ENCODE measurements at places on chromosomes 3 and 15. TPM values are rescaled to one million over a fixed set of nuclear protein-coding genes. Genes with fewer than 3 reads are reported as not detected.

DNA sequence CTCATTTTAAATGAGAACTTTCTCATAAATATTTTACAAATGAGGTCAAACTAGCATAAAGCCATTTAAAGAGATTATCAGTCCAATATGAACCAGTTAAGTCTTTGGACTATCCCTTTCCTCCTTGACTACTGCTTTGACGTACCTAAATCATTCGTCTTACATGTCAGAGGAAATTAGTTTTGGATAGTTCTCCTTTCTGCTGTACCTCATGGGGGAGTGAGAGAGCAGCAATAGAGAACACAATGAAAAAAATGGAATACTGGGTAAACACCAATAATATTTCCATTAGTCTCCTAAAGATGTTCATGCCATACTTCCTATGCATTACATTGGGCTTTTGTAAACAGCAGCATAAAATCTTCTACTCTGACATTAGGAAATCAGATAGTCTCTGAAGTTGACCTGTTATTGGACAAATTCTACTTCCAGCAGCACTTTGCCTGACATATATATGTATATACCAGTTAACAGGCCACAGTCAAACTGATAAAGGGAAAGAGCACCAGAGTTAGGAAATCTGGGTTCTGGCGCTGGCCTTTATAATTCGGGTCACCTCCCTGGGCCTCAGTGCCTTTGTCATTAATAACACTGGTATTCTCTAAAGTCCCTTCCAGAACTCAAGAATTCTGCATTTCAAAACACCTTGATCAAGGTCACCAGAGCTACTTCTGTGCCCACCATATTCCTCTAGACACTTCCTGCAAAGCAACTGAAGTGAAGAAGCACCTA lies 26.8 kb downstream of the TIMMDC1 start:
- no peak overlapping the region for H3K27ac ChIP-seq
- DNase-seq: no peak
- H3K36me3 ChIP-seq: no peaks in the 10 kb centered on the region

DNA sequence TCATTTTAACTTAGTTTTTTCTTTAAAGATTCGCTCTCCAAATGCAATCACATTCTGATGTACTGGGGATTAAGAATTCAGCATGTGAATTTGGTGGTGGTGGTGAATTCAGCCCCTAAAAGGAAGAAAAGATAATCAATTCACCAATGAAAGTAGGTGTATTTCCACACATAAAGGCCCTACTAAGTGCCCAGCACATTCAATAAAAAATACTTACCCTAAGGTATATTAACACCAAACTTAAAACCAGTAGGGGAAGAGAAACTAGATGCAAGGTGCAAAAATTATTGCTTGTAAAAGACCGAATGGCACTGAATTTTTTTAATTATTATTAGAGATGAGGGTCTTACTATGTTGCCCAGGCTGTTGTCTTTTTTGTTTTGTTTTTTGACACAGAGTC lies 16.8 kb upstream of the SUCNR1 start:
- H3K27ac ChIP-seq: no peak overlapping the region
- H3K27me3 ChIP-seq: no peaks in the 10 kb centered on the region
- H3K36me3 ChIP-seq: no peaks in the 10 kb centered on the region
- DNase-seq: no peak
- no peak overlapping the region for H3K4me3 ChIP-seq

DNA sequence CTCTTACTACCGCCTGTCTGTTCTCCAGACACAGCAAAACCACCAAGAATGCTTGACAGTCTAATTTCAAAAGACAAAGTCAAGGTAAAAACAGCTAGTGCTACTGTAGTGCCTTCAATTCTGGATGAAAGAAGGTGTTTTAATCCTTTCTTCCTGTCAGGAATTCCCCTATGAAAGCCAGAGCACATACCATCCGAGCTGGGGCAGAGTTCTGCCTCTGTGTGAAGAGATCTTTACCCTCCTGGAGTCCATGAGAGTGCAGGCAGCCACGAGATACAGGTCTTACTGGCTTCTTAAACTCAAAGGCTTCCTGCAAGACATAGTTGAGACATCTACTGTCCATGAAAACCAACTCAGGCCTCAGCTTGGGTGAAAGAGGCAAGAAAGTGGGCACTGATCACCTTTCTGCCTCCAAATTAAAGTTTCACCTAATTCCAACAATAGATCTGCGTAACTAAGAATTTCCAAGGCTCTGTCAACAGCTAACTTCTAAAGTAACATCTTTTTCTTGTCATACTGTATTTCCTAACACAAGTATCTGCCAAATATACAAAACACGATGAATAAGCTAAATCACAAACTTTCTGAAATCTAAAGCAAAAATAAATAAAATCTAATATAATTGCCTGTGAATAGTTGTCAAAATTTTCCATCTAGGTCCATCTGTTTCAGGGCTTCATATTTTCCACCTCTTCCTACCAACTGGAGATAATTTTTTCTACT lies 7.5 kb downstream of the CDC25A start:
- peaks cover 13% of the 10 kb centered on the region for H3K4me1 ChIP-seq
- H3K36me3 ChIP-seq: no peaks in the 10 kb centered on the region
- no peak overlapping the region for H3K4me3 ChIP-seq
- no peak for DNase-seq
- no peaks in the 10 kb centered on the region for H3K27me3 ChIP-seq

DNA sequence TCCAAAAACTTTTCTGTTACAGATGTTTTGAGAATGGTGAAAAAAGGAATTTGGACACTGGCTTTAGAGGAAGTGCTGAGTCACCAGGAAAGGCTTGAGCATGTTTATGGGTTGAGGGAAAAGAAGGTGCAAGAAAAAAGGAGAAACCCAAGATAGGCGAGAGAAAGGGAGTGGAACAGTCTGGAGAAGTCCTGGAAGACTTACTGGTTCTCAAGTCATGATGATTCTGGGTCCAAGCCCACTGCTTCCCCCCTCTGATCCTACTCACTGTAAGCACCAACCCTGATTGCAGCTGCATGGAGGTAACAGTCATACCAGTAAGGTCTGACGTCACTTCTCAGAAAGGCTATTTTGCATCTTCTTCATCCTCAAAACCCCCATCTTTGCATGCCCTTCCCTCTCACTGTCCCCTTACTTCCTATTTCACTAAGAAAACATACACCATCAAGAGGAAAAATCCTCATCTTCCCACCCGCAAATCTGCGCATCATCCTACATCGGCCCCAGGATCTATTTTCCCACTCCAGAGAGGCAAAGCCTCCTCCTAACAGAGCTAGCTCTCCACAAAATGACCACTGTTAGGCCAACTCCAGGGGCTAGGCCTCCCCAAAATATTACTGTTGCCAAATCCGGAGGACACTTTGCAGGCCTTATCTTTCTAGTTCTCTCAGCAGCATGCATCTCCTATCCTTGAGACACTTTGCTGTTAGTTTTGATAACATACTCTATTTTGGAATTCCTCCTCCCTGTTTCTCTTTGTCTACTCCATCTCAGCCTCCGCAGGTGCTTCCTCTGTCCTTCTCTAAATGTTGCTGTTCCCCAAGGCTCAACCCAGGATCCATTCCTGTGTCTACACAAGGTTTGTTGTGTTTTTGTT lies 3.2 kb upstream of the ATP13A3 start:
- H3K36me3 ChIP-seq: no peaks in the 10 kb centered on the region
- no peak for DNase-seq
- no peak overlapping the region for H3K4me3 ChIP-seq
- H3K27ac ChIP-seq: no peak overlapping the region

DNA sequence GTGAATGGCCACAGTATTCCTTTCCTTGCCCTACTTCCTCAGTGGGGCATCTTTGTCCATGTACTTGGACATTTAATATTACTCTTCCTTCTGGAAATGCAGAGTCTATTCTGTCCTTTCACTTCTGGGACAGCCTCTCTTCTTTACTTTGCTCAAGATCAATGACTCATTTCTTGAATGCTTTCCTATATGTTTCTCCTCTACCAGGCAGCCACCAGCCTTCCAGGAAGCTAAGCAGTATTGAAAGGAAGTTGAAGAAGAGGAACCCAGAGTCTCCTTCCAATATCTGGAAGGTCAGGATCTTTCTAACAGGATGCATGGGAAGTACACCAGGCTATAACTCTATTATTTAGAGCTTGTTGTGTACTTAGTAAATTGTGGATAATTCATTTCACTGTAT lies 182.8 kb downstream of the CD47 start:
- H3K27me3 ChIP-seq: no peaks in the 10 kb centered on the region
- no peak for DNase-seq
- no peak overlapping the region for H3K4me3 ChIP-seq

DNA sequence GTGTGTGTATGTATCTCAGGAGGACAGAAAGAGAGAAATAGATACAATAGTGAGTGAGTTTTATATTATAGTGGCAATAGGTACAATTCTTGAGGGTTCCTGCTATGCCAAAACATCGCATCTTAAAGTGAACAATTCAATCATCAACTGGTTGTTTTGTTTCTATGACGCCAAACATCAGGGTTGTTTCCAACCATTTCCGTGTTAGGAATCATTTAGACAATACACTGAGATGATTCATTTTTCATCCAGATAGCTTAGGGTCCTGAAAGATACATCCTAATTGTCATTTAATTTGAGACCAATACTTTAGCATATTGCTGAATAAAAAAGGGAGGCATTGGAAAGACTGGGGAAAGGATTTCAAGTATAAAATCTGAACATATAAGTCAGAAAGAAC lies 472.2 kb downstream of the MCTP2 start:
- no peaks in the 10 kb centered on the region for H3K36me3 ChIP-seq
- no peak overlapping the region for H3K27ac ChIP-seq
- H3K27me3 ChIP-seq: no peaks in the 10 kb centered on the region
- no peaks in the 10 kb centered on the region for H3K4me1 ChIP-seq
- H3K4me3 ChIP-seq: no peak overlapping the region

DNA sequence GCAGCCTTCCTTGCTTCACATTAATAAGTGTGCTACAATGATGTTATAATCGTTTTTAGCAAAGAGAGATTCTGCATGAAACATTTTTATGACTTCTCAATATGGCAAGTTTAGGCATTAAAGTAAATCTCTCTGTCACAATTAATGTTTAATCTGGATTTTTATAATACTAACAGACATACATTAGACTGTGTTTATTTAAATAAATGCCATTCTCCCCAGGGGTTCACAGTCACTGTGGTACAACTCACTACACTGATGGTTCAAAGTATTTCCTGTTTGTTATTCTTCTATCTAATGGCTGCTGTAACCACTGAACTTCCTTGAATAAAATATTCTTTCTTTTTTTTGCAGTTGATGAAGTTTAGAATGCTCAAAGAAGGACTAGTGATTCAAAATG lies 59.0 kb downstream of the SLC12A1 start:
- H3K4me1 ChIP-seq: no peaks in the 10 kb centered on the region
- no peak overlapping the region for H3K4me3 ChIP-seq
- H3K27ac ChIP-seq: no peak overlapping the region
- H3K27me3 ChIP-seq: no peaks in the 10 kb centered on the region

DNA sequence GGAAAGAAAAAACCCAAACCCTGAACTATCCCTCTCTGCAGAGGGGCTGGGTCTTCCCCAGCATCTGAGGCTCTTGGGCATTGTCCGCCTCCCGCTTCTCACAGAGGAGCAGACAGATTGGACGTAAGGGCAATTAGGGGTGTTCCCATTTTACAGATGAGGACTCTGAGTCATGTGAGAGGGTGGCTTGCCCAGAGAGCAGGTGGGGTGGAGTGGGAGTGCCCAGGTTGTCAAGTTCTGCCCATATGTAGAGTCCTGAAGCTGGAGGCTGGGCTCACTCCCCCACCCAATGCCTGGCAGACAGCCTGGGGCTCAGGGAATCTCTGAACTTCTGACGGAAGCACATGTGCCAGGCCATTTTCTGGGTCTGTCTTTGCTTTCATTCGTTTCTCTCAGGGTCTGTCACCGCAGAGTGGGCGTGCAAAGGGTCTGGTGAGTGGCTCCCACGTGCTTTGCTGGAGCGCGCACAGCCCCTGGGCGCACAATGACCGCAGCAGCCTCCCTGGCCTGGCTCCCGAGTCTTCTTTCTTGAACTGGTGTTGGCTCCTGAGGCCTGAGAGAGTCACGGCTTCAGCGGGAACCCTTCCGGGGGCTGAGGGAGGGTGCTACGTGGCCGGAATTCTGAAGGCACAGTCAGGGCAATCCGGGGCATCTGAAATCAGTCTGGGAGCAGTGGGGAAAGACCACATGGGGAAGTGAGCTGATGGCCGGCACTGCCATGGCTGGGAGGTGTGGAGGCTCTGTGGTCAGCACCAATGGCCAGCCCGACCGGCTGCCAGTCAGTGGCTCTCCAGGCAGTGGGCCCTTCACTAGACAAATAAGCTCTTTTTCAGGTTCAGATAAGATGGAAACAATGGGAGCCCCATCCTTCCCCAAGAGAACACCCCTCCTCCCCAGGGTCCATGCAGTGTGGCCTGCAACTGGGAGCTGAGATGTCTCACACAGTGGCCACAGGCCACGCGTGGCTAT lies 1.1 kb upstream of the TRPM1 start:
- DNase-seq: no peak
- H3K27me3 ChIP-seq: no peaks in the 10 kb centered on the region
- H3K27ac ChIP-seq: no peak overlapping the region
- no peak overlapping the region for H3K4me3 ChIP-seq
- H3K36me3 ChIP-seq: no peaks in the 10 kb centered on the region

DNA sequence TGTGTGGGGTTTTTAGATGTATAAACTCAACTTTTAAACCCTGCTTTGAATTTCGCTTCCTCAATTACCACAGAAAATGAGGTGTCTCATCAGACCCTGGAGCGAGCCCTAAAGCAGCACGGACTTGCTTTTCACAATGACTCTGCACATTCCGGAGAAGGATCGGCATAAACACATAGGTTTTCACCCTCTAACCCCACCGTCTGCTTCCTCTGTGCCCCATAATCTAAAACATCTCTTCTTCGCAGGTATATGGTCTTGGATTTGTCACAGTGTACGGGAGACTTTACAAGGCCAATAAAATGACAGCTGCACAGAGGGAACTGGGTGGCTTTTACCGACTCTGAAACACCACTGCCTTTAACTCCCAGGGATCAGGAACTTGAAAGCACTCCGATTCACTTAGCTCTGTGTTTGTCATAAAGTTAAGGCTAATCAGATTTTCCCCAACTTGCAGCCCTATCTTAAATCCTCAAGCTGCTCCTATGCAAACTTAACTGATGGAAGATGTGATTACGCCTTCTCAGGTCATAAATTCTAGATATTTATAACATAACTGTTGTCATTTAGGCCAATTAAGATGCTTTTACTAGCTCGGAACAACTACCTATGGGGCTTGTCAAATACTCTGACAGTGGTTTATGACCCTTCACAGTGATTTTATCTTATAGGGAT lies 133.4 kb upstream of the WNT5A start:
- DNase-seq: no peak
- no peak overlapping the region for H3K27ac ChIP-seq
- no peaks in the 10 kb centered on the region for H3K4me1 ChIP-seq
- no peaks in the 10 kb centered on the region for H3K36me3 ChIP-seq
- H3K4me3 ChIP-seq: no peak overlapping the region

GRCh38 chr15:88849376-88850072 lies 45.8 kb downstream of the HAPLN3 start:
- no peak overlapping the region for H3K4me3 ChIP-seq
- H3K4me1 ChIP-seq: no peaks in the 10 kb centered on the region
- no peak for DNase-seq
- no peak overlapping the region for H3K27ac ChIP-seq
- peaks cover 11% of the 10 kb centered on the region for H3K27me3 ChIP-seq

Gene SLC22A13
- total RNA-seq: not detected

Gene ADGRG7
- not detected for total RNA-seq

Gene SERPINI1
- 11.3 TPM for total RNA-seq

Gene KIF23
- 2.5 TPM for total RNA-seq

Data from adrenal gland (tissue), 19 donors.